NCI-H1436 treated with DMSO at 0.1 percent for 48 hours (cell line): ENCODE measurements at places on chromosomes 16 and 17.

DNA sequence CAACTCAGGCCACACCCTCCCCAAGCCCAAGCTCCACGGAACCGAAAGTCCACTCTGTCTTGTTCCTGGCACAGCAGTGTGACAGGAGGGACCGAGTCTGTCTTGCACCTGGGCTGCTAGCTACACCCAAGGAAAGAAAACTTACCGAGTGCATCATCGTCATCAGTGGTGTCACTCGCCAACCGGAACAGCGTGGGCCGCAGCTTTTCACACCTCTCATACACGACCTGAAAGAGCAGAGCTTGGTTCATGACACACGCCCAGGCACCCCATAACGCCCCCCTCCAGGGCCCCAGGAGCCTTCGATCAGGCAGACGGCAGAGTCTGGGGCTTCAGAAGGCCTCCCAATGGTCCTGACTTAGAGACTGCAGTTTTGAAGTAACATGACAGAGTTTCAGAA lies 27.5 kb downstream of the GGA2 start:
- no peak for DNase-seq

GRCh38 chr16:10616419-10616755 lies 36.0 kb upstream of the EMP2 start:
- DNase-seq: no peak

GRCh38 chr16:56841659-56842058 lies 23.3 kb upstream of the SLC12A3 start:
- DNase-seq: no peak

DNA sequence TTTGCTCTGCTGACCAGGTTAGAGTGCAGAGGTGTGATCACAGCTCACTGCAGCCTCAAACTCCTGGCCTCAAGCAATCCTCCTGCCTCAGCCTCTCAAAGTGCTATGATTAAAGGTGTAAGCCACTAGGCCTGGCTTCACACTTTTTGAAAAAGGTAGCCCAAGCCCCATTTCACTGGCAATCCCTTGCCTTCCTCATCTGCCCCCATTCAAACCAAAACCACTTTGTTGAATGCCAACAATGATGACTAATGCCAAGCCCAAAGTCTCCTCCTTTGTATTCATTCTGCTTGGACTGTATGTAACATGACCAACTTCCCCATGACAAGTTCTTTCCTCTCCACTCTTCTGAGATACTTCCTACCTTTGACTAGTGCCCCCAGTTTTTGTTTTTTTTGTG lies 33.1 kb downstream of the N4BP1 start:
- no peak for DNase-seq

DNA sequence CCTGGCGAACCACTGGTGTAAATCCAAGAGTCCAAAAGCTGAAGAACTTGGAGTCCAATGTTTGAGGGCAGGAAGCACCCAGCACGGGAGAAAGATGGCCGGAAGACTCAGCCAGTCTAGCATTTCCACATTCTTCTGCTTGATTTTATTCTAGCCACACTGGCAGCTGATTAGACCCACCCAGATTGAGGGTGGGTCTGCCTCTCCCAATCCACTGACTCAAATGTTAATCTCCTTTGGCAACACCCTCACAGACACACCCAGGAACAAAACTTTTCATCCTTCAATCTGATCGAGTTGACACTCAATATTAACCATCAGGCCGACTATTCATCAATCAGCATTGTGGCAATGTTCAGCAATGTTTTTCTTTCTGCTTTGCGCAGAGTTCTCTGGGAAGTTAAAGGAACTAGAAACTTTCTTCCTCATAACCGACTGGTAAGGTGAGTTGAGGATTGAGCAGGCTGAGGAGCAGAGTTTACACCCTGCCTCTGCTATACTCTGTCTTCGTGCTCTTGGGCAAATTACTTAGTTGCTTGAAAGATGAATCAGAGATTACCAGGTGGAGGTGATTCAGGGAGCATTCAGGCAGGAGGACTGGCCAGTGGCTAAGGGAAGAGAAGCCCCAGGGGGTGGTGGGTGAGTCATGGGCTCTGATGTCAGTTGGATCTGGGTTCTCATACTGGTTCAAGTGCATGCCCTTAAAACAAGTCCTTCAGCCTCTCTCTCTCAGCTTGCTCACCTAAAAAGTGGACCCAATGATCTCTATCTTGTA lies 28.2 kb upstream of the BRD7 start:
- DNase-seq: no peak

GRCh38 chr16:85871756-85872155 lies 27.2 kb upstream of the IRF8 start:
- no peak for DNase-seq

DNA sequence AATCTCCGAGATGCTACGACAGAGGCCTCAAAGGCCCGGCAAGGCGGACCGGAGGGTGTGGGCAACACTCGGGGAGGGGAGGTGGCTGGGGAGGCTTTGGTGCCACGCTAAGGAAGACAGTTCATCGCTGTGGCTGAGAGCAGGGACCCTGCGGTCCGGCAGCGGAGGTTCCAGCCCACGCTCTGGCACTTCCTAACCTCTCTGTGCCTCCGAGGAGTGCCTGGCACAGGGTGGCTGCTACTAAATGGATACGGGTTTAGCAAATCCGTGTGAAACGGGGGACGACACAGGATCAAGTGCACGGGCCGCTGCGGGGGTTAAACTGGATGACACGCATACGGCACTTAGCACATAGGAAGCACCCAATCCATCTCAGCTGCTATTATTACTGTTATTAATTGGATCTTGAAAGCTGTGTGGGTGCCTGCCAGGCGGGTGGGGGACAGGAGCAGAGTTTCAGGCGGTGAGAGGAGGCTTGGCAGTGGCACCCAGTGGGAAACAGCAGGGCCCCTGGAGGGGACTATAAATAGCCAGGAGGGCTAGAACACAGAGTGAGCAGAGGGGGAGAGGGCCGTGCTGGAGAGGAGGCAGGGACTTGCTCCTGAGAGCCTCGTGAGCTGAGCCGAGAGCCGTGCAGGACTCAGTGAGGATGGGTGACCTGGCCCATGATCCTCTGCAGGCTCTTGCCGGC lies 45.0 kb downstream of the ABR start:
- no peak for DNase-seq

GRCh38 chr16:2487903-2488531 lies 13.1 kb downstream of the TBC1D24 start:
- DNase-seq: no peak

DNA sequence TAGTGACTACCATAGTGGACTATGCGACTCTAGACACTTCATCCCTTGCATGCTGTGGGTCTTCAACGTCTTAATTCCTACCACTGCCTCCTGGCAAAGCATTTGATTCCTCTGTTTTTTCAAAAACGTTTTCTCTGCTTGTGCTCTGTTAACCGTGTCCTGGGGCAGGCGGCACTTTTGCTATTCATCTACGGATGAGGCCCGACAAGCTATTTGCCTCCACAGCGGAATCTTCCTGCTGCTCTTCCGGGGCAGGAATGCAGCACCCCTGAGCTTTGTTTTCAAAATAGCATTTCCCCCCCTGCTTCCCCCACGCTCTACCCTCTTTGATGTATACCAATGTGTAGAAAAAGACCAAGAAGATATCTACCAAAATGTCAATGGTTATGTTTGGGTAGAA lies 39.8 kb upstream of the METTL16 start:
- DNase-seq: no peak

DNA sequence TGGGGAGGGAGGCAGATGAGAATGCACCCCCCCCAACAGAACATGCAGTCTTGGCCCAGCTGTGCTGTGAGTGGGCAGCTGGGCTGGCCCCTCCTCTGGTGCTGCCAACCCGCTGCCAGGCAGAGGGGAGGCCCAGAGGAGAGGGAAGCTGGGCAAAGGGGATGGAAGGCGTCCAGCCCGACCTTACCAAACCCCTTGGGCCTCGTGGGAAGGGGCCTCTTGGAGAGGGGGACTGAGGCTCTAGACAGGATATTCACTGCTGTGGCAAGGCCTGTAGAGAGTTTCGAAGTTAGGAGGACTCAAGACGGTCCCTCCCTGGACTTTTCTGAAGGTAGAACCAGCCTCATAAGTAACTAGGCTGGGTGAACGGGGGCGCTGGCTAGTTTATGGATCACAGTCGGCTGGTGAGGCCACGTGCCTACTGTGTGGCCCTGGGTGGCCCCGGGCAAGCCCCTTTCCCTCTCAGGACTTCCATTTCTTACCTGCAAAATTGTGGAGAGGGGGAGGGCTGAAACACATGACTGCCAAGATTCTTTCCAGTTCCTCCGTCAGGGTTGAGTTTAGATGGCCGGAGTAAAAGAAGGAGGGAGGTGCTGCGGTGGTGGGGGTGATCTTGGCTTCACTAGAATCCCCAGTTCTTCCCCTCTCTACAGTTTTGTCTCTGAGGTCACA lies 857 bp upstream of the STAT5A start:
- DNase-seq: no peak

DNA sequence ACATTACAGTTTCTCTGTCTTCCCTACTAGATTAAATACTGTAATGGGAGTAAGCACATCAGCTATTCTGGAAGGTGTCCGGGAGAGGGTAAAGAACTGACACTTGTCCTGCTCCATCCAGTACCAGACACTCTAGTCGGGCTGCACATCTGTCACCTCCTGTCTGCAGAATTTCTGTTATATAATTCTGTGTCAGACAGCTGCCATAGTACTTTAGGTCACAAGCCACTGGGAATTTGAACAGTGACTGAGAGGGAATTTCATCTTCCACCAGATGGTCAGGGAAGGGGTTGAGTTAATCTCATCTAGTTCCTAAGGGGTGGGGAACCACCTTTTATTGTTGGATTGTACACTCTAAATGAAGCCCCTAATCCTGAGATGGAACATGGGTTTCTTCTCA lies 58.6 kb upstream of the NUDT7 start:
- no peak for DNase-seq
